ENCODE measurements at places on chromosomes 2 and 18.
A peak's percentile ranks its signal among the peaks of the same experiment; 100 is the strongest.

GRCh38 chr2:53969285-53969967 is 1.4 kb downstream of the PSME4 start:
- DNase-seq, result no peak

GRCh38 chr18:34787931-34788532 is 77.9 kb downstream of the DTNA start:
- no peak for DNase-seq

DNA sequence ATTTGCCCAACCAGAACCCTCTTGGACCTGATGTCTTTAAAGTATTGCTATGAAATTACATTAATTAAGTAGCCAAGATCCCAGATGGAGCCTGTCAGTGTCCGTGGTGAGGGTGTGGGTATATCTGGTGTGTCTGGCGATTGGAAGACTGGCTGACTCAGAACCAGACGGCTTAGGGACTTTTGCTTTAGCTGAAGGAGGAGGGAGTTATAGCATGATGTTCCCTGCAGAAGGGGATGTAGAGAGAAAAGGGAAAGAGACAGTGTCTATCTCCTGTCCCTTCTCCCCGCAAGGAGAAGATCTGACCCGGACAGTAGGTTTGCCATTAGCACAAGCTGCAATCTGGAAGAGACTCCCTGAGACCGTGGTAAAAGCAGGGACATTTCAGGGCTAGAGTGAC is 60.6 kb downstream of the POU3F3 start:
- DNase-seq, result no peak

GRCh38 chr2:16330982-16331381 is 334.7 kb downstream of the CYRIA start:
- DNase-seq, result no peak

- DNase-seq, result no peak
Measured at GRCh38 chr2:241821460-241822263, 12.7 kb downstream of the NEU4 start.

DNA sequence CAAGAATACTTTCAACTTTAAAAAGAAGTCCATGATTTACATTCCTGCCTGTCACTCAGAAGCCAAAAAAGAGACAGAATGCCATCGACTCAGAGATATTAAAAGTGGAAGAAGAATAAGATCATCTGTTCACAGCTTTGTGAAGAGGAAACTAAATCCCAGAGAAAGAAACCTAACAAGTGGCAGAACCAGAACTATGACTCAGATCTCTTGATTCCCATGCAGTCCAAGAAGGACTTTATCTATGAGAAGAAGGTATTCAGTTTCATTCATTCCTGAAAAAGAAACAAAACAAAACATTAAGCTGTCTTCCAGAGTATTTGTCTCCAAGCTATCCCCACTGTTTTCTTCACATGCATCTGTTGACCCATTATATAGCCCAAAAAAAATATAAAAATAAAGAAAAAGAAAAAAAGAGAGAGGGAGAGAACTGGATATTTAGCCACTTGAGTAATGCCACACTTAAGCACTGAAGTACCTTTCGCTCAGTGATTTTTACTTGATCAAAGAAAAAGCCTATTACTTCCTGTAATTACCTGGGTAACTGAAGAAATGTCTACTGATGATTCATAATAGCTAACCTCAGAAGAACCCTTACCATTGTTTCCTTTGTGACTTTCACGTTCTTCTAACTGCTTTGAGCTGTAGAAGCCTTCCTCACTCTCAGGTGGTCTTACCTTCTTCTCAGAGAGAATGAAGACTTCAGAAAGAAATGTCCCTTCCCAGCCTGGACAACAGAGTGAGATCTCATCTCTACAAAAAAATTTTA is 17.7 kb upstream of the AKAIN1 start:
- DNase-seq, result no peak

- DNase-seq, result no peak
Measured at GRCh38 chr2:210169516-210170195, 1.6 kb downstream of the KANSL1L start.

GRCh38 chr2:60560734-60561644 is 7.5 kb upstream of the BCL11A start:
- DNase-seq, result no peak

GRCh38 chr2:186576614-186577013 is 13.2 kb upstream of the ITGAV start:
- DNase-seq, result no peak

- no peak for DNase-seq
Measured at GRCh38 chr18:56995579-56996188, 151.2 kb upstream of the BOD1L2 start.

DNA sequence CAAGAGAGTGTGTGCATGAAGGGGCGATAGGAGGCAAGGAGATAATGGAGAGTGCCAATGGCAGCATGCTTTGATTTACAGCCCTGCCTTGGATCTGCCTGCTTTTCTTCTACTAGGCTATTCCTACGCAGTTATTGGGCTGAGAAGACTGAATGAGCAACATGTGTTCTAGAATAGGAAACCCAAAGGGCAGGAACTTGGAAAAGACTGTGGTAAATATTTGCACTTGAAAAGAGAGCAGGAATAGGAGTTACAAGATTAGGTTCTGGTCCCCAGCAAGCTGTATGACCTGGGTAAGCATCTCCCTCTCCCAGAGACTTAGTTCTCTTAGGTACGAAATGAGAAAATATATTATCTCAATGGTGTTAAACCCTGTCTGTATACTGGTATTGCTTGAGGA is 367.7 kb downstream of the CLIP4 start:
- DNase-seq, result no peak

- no peak for DNase-seq
Measured at GRCh38 chr2:117833911-117834310, 19.4 kb downstream of the DDX18 start.

- no peak for DNase-seq
Measured at GRCh38 chr2:26001743-26002351, 19.6 kb upstream of the KIF3C start.

- no peak for DNase-seq
Measured at GRCh38 chr2:148860037-148860436, 15.0 kb upstream of the KIF5C start.

DNA sequence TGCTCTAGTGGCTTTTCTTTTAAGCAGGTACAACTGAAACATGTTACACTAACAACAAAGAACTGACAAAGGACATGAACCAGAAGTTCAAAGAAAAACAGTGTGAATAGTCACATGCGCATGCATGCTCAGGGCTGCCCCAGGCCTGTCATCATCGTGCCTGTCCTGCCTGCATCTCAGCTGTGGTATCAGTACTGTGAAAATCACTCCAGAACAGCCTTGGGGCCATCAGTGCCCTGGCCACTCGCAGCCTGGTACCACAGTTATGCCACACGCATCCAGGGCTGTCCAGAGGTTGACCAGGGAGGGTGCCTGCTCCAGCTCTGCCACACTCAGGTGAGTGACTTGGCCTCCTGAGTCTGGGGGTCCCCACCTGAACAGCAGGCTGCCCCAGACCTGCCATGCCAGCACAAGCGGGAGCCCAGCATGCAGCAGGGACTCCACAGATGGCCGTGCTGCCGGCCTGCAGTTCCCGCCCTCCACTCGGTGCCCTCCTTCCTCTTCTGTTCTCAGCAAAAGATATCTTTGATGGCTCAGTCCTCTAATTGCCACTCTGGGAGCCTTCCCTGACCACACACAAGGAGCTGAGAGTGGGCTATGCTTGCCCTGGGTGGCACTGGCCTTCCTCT is 12.3 kb downstream of the LIMS2 start:
- peak; percentile 14 for DNase-seq

- DNase-seq, result no peak
Measured at GRCh38 chr2:63819256-63819655, 22.4 kb upstream of the UGP2 start.

Measured in CD4-positive, alpha-beta T cell treated with Interleukin-15 for 1 hour (primary cell).